ENCODE measurements at places on chromosomes 4 and X. TPM values are rescaled to one million over a fixed set of nuclear protein-coding genes. Genes with fewer than 3 reads are reported as not detected.
A peak's percentile ranks its signal among the peaks of the same experiment; 100 is the strongest.

CXCL11 gene
- total RNA-seq = not detected

TMEM35A gene
- total RNA-seq = 0.15 TPM

ZNF518B gene
- total RNA-seq = 19.5 TPM

FAT4 gene
- 10.7 TPM for total RNA-seq

PLA2G12A gene
- 24.6 TPM for total RNA-seq

DNA sequence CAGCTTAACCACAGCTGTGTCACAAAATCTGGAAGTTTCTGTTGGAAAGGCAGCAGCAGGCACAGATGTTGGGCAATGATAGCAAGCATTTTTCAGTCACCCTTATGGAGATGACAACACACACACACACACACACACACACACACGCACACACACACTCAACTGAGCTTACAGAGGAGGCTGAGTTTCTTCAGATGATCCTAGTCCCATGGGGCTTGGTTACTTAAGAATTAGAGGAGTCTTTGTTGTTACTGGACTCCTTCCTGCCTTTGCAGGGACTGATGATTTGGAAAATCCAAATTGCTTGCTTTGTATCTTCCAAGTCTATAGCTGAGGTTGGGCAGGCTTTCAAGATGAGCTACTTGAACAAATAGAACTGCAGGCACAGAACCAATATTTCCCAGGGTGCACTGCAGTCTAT lies 740.1 kb upstream of the PITX2 start:
- DNase-seq = no peak
- no peaks in the 10 kb centered on the region for H3K27me3 ChIP-seq
- no peaks in the 10 kb centered on the region for H3K4me1 ChIP-seq
- H3K36me3 ChIP-seq = no peaks in the 10 kb centered on the region
- H3K4me3 ChIP-seq = no peak overlapping the region

DNA sequence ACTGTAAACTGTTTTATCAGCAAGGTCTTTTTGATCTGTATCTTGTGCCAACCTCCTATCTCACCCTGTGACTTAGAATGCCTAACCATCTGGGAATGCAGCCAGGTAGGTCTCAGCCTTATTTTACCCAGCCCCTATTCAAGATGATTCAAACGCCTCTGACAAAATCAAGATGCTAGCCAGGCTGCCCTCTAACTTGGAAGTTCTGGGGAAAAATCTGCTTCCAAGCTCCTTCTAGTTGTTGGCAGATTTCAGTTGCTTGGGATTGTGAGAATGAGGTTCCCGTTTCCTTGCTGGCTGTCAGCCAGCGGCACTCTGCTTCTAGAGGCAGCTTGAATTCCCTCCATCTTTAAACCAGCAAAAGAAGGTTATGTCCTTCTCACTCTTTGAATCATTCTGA lies 34.7 kb downstream of the LUZP4 start:
- H3K4me1 ChIP-seq = no peaks in the 10 kb centered on the region
- H3K27ac ChIP-seq = no peak overlapping the region
- no peaks in the 10 kb centered on the region for H3K27me3 ChIP-seq
- no peaks in the 10 kb centered on the region for H3K36me3 ChIP-seq
- DNase-seq = no peak
- H3K4me3 ChIP-seq = no peak overlapping the region

- no peak overlapping the region for H3K27ac ChIP-seq
- no peaks in the 10 kb centered on the region for H3K36me3 ChIP-seq
- H3K27me3 ChIP-seq = no peaks in the 10 kb centered on the region
- DNase-seq = no peak
- H3K4me1 ChIP-seq = no peaks in the 10 kb centered on the region
These were observed 703.5 kb upstream of the GRID2 start for GRCh38 chr4:91600301-91600700.

DNA sequence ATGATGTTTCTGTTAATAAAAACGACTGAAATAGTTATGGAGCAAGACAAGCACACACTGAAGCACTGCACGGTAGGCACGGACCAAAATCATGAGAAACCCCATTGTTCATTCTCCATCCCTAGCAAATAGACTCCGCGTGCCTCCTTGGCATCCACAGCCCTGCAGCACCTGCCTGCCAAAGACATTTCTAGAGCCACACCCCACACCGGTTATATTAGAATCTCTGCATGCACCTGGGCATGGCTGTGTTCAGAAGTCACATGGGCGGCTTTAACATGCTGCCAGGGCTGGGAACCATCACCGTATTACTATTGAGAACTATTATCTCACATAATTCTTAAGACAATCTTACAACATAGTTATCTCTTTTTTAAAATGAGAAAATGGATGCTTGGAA lies 5.9 kb downstream of the PDLIM3 start:
- H3K4me3 ChIP-seq = no peak overlapping the region
- H3K4me1 ChIP-seq = no peaks in the 10 kb centered on the region
- no peaks in the 10 kb centered on the region for H3K27me3 ChIP-seq
- DNase-seq = peak; percentile 61
- no peak overlapping the region for H3K27ac ChIP-seq

DNA sequence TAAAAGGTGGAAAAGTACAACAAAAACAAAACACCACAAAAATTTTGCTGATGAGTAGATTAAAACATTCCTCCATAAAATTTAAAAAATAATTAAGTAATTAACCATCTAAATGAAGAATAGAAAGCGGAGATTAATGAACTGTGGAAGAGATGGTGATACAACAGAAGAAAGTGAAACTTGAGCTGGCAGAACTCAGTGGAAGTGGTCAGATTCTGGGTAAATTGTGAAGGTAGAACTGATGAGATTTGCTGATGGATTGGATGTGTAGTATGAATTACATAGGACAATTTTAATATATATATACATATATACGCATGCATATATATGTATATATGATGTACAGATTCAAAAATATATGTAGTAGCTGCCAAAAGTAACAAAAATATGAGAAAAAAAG lies 73.9 kb downstream of the AMOT start:
- H3K27ac ChIP-seq = no peak overlapping the region
- no peaks in the 10 kb centered on the region for H3K36me3 ChIP-seq
- H3K27me3 ChIP-seq = peaks cover 24% of the 10 kb centered on the region
- H3K4me1 ChIP-seq = no peaks in the 10 kb centered on the region
- no peak overlapping the region for H3K4me3 ChIP-seq
- no peak for DNase-seq
